ENCODE measurements at places on chromosomes 6 and 20.

DNA sequence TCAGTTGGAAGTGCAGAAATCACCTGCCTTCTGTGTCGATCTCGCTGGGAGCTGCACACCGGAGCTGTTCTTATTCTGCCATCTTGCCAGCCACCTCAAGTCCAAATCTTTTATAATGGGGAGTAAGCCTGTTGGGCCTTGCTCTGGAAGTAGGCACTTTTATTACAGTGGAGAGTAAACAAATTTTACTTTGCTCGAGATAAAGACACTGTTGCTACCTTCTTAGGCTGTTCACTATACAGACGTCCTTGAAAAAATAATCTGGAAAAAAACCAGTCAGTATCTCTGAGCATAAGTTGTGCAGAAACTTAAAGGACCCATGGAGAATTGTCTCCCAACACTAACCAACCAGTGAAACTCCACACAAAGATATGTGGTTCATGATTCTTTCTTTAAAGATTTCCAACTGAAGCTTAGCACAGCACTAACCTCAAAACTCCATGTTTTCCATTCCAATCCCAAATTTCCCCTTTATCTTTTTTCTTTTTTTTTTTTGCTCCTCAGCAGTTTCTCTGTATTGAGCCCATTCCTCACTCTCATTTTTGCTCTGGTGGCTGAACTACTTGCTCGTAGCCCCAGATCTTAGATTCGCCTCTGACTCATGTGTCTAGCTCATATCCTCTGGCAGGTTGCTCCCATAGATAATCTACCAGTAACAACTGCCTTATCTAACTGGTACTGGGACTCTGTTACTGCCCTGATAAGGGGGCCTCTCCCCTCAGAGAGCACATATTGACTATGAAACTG lies 34.3 kb upstream of the COL9A1 start:
- no peak for DNase-seq

GRCh38 chr6:155584006-155584405 lies 128.4 kb upstream of the NOX3 start:
- no peak for DNase-seq

- no peak for DNase-seq
These were observed 19.2 kb upstream of the TSPYL1 start for GRCh38 chr6:116298973-116299372.

DNA sequence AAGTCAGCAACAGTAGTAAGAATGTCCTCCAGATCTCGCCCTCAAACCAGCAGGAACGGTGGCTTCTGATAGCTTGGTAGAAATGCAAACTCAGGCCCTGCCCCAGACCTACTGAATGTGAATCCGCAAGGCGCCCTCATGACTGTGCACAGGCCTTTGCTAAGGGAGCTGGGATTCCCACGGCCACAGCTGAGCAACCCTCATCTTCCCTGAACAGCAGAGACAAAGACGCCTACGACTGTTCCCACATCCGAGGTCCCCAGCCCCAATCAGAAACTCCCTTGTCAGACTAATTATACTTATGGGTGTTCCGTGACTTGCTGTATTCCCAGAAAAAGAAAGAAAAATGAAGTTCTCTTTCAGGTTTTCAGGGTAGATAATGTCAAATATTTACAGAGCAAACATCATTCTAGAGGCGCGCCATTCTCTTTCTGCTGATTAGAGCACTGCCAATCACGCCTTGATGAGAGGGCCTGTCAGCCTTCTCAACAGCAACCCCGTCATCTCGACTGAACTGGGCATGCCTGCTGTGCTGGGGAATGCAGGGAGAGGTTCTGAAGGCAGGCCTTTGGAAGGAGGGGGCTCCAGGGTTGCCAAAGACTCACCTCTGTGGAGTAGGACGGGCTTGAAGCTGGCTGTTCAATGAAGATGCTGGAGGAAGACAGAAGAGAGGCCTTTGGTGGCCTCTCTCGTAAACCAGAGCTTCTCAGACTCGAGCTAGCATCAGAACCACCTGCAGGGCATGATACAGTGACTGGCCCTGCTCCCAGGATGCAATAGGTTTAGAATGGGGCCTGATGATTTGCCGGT lies 79.9 kb downstream of the ZNF217 start:
- no peak for DNase-seq

DNA sequence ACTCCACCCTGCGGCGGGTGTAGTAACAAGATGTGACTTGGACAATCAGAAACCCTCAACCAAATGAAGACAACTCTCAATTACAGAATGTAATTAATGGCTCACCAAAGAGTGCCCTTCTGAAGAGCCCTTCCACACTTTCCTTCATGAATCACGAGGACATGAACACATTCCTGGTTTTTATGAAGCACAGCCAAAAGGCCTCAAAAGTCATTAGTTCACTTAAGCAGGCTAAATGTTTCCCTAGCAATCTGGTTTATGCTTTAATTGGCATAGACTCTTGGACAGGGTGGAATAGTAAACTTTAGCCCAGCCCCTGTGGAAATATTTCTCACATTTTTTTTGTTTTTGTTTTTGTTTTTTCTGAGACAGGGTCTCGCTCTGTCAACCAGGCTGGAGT lies 20.5 kb downstream of the CPNE5 start:
- DNase-seq, result no peak

GRCh38 chr6:107637316-107638315 lies 147.7 kb downstream of the SOBP start:
- DNase-seq, result no peak

DNA sequence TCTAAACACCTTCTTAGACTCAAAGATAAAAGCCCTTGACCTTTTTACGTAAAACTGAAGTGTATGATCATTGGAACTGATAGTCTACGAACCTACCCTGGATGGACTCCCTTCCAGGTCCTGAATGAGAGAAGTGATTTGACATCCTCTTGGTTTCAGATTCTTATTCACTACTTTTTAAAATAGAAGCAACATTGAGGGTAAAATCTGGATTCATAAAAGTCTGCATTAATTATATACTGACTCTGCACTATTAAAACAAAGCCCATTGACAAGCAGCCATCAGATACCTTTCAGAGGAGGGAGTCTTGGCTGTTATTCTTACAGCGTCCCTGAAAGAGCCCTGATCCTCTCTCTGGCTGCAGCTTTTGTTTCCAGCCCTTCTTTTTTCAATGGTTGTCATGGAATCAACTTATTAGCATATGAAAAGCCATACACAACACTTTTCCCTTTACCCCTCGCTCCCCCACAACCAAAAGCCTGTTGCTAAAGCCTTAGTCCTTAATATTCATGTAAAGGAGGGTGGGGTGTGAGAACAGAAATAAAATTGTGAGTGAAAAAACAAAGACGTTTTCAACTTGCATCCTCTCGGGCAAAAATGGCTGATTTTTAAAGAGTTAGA lies 270.0 kb upstream of the MARCKS start:
- DNase-seq, result no peak

DNA sequence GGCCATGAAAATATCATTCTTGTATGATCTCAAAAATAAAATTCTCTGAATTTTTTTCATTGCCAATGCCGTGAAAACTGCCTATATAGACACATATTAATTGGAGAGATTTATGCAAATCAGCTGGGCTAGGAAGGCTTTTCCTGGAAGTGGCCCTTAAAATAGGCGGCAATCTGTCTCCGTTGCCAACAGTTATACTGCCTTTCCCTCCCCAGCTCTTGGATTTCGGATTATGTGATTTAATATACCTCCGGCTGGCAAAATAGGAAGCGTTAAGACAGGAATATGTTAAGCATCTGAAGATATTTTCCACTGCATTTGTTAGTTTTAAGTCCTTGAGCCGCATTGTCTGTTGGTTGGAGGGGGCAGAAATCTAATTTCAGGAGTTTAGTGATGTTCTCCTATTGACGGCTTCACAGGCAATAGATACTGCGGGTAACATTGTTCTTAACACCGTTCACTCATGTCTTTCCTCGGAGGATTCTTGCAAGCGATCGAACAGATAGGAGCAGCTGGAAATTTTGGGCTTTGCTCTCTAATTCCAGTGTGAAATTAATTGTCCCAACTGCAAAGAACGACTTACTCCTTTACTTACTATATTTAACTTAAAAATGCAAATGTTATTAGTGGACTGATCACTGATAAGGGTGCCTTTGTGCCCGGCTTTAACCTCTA lies 113.3 kb downstream of the LINC00237 start:
- DNase-seq, result no peak

- no peak for DNase-seq
These were observed 3.1 kb downstream of the F13A1 start for GRCh38 chr6:6317386-6317785.

DNA sequence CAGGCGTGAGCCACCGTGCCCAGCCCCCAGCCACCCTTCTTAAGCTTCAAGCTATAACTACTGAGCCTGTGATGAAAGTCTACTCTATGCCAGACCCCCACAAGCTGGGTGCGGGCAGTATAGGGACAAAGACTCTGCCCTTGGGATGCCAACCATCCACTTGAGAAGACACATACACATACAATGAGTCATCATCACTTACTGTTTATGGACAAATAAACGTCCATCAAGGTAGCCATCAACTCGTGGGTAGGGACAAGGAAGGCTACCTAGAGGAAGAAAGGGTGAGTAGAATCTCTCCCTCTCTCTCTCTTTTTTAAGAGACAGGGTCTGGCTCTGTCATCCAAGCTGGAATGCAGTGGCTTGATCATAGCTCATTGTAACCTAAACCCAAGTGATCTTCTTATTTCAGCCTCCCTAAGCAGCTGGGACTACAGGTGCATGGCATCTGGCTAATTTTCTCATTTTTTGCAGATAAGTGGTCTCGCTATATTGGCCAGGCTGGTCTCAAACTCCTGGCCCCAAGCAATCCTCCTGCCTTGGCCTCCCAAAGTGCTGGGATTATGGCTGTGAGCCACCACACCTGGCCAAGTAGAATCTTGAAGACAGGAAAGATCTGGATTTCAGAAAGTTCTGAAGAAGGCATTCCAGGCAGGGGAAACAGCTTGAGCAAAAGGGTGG lies 2.6 kb upstream of the TP53INP2 start:
- no peak for DNase-seq

- DNase-seq, result no peak
These were observed 5.1 kb downstream of the PRND start for GRCh38 chr20:4726710-4727397.

GRCh38 chr20:32779500-32780211 lies 17.5 kb downstream of the DNMT3B start:
- no peak for DNase-seq

DNA sequence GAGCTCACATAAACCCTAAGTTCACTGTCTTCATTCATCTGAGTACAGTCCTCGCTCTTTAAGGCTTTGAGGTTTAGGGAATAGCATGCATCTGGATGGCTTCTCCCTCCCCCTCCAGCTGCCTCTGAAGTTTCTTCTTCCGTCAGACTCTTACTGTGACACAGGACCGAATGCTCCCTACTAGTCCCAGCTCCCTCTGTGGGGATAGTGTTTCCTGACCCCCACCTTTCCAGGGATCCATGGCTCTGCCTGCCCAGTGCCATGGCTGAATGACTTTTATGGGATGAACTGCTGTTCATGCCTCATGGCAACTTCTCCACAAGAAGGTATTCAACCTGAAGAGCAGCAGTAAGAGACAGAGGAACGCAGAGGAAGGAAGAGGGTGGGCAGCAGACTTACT lies 79.8 kb upstream of the EMILIN3 start:
- DNase-seq, result no peak

- DNase-seq, result no peak
These were observed 38.9 kb downstream of the CDK19 start for GRCh38 chr6:110776413-110776812.

GRCh38 chr6:47144306-47144705 lies 102.2 kb upstream of the ADGRF1 start:
- no peak for DNase-seq

- DNase-seq, result no peak
These were observed 563 bp downstream of the MGME1 start for GRCh38 chr20:17969278-17969883.

DNA sequence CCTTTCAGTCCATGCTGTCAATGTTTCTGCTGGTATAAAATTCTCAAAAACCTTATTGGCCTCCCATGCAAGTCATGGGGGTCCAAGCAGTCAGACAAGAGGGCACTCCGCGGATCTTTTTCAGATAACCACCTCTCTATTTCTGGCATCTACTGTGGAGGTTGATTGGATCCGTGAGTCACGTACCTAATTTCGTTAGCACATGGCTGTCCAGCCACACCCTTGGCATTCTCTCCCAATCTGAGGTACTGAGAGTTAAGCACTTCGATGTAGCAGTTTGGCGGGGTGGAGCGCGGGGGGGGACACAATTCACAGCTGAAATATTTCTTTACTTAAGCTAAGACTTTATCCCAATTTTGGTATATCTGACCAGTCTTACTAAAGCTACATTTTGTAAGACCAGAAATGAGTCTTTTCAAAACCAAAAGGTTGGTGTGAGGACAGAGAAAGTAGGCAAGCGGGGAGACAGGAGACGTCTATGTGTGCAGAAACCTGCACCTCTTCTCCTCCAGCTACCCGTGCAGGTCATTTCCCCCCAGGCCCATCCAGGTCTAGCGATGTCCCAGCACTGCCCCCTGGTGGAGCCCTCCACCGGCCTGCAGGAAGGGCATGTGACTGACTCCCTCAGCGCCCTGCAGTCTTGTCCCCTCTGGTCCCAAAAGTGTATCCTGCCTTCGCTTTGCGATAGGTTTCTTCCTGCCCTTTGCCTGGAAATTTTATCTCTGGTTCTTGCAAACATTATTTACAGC lies 113.1 kb downstream of the ADAT2 start:
- no peak for DNase-seq

DNA sequence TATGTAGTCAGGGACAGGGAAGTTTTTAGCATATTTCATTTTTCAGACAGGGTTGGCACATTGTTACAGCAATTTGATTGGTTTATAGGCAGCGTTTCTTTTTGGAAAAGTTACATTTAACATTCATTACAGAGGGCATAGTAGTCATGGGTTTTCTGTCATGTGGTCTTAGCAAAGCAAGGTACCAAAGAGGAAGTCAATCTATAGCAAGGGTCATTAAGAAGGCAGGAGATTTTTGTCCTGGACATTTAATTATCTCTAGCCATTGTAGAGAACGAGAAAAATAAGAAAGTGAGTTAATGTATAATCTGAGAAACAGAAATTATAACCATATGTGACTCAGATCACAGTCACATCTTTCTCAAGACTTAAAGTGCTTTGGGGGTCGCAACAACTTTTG lies 47.4 kb downstream of the TPD52L1 start:
- DNase-seq, result no peak

DNA sequence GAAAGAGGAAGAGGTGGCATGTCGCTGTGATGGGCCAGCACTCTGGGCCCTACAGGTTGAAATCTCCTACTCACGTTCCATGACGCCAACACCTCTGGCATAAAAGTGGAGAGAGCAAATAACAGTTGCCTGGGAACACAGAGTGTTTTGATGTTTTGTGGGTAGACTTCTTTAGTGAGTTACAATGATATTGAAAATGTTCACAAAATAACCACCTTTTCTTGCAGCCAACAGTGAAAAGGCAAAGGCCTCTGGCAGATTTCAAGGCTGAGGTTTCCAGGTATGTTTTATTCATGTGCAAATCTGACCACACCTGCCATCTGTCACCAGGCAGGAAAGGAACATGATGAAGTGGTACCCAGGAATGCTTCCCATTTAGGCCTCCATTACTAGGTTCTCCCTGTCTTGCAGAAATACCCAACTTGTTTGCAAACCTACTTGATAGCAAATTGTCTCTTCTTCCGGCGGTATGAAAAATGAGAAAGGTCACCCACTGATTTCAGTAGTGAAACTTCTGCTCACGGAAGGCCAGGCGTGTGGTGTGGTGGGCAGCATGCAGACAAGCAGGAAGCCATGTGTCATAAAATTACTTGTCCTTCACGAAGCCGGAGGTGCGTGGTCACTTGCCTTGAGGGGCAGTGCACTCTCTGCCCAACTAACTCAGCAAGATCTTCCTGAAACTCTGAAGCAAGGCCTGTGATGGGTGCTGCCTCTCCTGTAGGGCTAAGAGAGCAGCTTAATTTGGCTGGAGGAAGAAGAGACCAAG lies 299.1 kb upstream of the PRDM1 start:
- no peak for DNase-seq

Measured in activated gamma-delta T cell (primary cell).